MV-4-11 (cell line): ENCODE measurements at places on chromosomes 2 and 18.

- DNase-seq, result no peak
Observed at GRCh38 chr2:129713337-129713736, 266.1 kb upstream of the RAB6C start.

- no peak for DNase-seq
Observed at GRCh38 chr18:50127516-50128210, 67.3 kb downstream of the MYO5B start.

GRCh38 chr2:32938934-32939333, 7.8 kb upstream of the LTBP1 start:
- DNase-seq, result no peak

DNA sequence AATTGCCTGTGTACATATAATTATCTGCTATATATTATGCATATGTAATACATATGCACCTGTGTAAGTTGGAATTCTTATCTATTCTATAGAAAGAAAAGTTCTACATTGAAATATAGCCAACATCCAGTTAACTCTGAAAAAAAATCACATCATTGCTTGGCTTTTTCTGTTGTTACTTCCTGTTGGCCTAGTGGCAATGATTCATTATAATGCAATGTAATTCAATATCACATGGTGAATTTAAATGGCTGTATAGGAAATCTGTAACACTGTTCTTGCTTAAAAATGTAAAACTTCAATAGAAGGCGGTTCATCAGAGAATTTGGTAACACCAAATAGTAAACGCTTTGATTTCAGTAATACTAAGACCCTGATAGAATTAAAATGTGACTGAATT, 44.5 kb upstream of the MAP4K3 start:
- DNase-seq, result peak; percentile 8

GRCh38 chr2:110116033-110116710, 550 bp upstream of the MALL start:
- no peak for DNase-seq

DNA sequence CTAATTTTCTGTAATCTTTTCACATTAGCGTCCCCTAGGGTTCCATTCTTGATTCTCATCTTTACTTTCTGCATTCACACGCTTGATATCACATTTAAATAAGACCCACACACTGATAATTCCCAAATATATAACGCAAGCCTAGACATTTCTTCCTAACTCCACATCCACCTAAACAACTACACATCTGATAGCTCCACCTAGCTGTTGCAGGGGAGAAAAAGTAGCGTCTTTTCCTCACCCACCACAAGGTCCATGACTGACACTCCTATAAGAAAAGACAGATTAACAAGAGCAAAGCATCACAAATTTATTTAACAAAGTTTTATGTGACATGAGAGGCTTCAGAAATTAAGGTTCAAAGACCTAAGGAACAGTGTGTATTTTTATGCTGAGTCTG, 862.2 kb upstream of the DDX18 start:
- DNase-seq, result no peak

- peak; percentile 64 for DNase-seq
Observed at GRCh38 chr2:191565647-191566198, 112.2 kb upstream of the NABP1 start.

GRCh38 chr18:24270937-24271380, 126.7 kb downstream of the OSBPL1A start:
- no peak for DNase-seq

- DNase-seq, result peak; percentile 67
Observed at GRCh38 chr2:101991721-101992145, at the start of gene IL1R2. Gene IL1R2 (plus strand): TSS chr2:101991960. CDS start chr2:102008576, 16,616 bp downstream.

- DNase-seq, result no peak
Observed at GRCh38 chr2:240732184-240732583, 40.5 kb downstream of the AQP12A start.

- DNase-seq, result no peak
Observed at GRCh38 chr2:198660501-198660900, 797.2 kb downstream of the SATB2 start.

- DNase-seq, result no peak
Observed at GRCh38 chr2:41779888-41780287, 267.9 kb upstream of the PKDCC start.

DNA sequence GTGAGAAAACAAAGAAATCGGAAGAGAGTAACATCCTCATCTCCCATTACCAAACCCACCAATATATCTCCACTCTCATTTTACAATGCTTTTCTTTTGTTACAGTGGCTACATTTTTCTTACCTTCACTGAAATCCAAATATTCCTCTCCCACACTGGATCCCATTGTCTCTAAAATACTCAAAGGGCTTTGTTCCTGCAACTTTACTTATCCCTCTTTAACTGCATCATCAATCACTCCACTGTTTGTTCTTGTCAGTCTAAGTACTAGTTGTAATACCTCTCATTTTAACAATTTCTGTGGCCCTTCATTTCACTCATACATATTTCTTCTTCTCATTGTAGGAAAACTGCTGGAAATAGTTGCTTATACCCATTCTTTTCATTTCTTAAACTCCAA, 464.2 kb upstream of the PIK3C3 start:
- no peak for DNase-seq

GRCh38 chr2:191246820-191247380, 1.7 kb downstream of the MYO1B start:
- no peak for DNase-seq

DNA sequence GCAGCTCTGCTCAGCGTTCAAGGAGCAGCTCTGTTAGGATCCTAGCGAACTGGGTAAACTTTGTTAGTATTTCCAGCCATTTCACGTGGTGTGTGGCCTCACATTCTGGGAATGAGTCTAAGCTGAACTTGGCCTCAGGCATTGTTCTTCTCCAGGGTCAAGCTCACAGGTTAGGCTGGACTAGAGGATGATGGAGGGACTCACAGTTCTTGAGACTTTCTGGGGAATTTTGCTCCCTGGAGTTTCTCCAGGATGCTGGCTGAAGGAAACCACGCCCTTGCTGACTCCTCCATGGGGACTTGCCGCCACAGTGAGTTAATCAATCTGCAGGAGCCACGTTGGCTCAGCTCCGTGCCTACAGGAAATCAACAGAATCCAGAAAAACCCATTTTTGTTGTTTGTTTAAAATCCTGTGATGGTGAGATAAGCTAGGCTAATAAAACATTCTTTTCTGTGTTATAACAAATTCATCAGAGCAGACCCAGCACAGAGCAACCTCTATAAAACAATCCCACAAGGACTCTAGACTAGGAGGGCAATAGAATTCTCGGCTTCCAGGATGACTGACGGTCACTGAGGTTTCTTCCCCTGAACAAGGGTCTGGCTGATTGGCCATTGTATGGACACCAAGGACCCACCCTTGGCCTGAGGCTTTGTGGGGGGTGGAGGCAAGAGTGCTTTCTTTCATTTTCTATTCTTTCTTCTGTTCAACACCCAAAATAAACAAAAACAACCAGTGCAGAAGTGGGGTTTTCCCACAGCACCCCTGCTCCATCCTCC, 12.6 kb downstream of the CNDP1 start:
- no peak for DNase-seq

DNA sequence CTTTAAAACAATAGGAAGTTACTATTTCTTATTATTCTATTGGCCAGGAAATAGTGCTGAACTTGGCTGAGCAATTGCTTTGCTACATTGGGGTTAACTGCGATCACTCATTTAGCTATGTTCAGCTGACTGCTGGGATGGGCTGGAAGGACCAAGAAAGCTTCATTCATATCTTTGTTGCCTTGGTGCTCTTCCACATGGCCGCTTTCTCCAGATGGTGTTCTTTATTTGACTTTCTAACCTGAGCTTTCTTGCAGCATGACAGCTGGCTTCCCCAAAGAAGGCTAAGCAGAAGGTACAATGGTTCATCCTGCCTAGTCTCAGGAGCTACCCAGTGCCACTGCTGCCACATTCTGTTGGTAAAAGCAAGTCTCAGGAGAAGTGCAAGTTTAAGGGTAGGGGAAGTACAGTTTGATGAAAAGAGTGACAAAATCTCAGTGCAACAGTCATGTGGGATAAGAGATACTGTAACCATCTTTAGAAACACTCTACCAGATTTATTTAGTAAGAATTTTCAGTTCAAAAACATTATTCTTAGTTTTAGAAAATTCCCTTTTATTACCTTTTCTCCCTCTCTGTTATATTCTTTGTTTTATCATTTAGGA, 180.6 kb upstream of the RBMS1 start:
- DNase-seq, result no peak

DNA sequence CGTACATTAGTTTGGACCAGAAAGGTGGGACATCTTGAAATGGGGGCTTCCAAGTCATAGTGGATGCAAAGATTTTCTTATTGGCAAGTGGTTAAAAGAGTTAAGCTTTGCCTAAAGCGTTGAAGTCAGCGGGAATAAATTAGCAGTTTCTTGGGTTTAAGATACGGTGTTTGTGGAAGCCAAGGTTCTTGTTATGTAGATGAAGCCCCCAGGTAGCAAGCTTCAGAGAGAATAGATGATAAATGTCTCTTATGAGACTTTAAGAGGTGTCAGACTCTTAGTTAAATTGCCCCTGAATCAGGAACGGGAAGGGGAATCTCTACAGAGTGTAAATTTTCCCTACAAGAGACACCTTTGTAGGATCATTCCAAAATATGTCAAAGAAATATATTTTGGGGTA, 10.9 kb upstream of the GLS start:
- no peak for DNase-seq

GRCh38 chr18:78975292-78975691, 4.3 kb upstream of the SALL3 start:
- no peak for DNase-seq
